Thyroid gland (tissue), 4 donors: ENCODE measurements at places on chromosomes 6 and 20. TPM values are rescaled to one million over a fixed set of nuclear protein-coding genes. Genes with fewer than 3 reads are reported as not detected.

SLC22A1 gene
- 4.8 TPM for total RNA-seq

DEFB124 gene
- total RNA-seq = not detected

GPR6 gene
- total RNA-seq = not detected

SLPI gene
- 32.0 TPM for total RNA-seq

BPIFA1 gene
- not detected for total RNA-seq

NHSL1 gene
- 5.2 TPM for total RNA-seq

PRL gene
- total RNA-seq = not detected

BTNL2 gene
- not detected for total RNA-seq

- DNase-seq = no peak
These were observed 6.4 kb downstream of the CDKAL1 start for GRCh38 chr6:20540683-20541082.

- DNase-seq = peak; percentile 81
These were observed 114.0 kb upstream of the NEDD9 start for GRCh38 chr6:11346516-11346915.

- no peak for DNase-seq
These were observed 13.1 kb upstream of the HLA-G start for GRCh38 chr6:29814379-29815117.

DNA sequence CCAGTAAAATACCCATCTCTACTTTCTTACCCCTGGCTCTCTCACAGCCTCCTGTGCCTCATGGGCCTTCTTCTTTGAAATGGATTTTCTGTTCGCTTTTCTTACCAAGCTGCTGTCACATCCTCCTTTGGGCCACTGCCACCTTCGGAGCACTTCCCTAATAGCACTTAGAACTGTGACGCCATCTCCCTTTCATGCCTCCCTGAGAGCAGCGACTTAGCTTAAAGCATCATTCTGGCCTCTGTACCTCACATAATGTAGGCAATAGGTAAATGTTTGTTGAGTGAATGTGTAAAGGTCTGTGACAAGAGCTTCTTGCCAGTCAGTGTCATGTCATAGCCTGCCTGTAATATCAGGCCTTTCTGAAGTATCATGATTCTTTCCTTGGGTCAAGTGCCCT lies 78.8 kb downstream of the ADGRG6 start:
- no peak for DNase-seq

DNA sequence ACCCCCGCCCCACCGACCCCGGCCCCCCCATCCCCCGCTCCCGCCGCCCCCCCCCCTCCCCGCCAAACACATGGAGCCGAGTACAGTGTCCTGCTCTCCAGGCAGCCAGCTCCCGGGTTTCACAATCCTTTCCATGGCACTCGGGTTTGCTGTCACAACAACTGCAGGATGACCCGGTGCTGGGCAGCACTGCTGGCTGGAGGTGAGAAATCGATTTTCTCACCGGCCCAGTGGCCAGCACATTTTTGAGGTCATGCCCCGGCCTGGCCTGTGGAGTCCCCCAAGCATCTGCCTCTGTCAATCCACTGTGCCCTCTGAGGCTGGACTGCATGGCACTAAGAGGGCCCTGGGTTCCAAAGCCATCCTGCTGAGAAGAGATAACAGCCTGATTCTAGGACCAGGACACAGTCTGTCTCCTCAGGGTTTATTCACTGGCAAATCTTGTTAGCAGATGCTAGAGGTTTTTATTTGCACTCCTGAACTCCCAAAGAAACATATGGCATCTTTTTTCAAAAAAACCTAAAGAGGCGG lies 129.5 kb downstream of the NFATC2 start:
- peak; percentile 90 for DNase-seq

DNA sequence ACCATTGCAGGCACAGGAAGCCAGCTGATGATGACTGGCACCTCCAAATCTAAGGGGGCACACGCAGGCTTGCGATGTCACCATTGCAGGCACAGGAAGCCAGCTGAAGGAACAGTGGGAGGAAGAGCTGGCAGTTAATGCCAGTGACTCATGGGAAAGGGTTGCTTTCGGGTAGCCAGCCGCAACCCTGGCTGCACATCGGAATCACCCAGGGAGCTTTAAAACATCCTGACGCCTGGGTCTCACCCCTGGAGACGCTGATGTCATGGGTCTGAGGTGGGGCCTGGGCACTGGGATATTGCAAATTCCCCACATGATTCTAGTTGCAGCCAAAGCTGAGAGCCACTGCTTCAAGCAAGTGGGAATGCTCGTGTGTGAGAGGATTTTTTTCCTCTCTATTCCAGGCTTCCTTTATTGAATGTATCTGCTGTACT lies 16.1 kb upstream of the CCN6 start:
- DNase-seq = peak; percentile 43

DNA sequence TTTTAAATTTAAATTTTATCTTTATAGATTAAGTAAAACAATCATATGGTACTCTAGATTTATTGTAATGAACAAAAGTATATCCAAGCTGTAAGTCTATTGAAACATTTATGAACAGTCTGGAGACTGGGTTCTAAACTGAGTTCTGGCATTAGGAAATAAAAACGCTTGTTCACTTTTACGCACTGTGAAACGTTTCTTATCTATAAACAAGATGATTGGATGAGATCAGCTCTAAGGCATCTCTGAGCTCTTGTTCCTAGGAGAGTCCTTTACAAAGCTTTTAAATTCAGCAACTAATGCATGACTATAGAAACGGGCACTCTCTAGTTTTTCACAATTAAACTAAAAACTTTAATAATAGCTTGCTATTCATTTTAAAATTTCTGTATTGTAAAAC lies 6.8 kb downstream of the HUS1B start:
- DNase-seq = no peak

DNA sequence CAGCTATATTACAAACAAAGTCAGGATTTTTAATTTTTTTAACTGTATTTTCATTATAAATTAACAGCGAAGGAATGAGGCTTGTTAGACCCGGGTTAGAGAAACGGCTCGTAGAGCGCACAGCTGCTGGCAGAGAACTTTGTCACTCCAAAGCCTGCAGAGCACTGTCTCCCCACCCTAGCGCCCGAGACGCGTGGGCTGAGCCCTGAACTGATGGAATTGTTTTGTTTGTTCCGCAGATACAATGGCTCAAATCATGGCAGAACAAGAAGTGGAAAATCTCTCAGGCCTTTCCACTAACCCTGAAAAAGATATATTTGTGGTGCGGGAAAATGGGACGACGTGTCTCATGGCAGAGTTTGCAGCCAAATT lies 810 bp downstream of the LAMP5 start:
- DNase-seq = no peak

GRCh38 chr6:20688710-20689500 lies 154.6 kb downstream of the CDKAL1 start:
- DNase-seq = no peak

GRCh38 chr6:135525594-135525993 lies 28.1 kb upstream of the AHI1 start:
- DNase-seq = no peak

GRCh38 chr20:17674722-17675518 lies 7.1 kb downstream of the RRBP1 start:
- peak; percentile 27 for DNase-seq

- no peak for DNase-seq
These were observed 64.5 kb upstream of the HIVEP1 start for GRCh38 chr6:11947575-11947974.

- no peak for DNase-seq
These were observed 5.6 kb downstream of the ARID1B start for GRCh38 chr6:156782691-156783320.

DNA sequence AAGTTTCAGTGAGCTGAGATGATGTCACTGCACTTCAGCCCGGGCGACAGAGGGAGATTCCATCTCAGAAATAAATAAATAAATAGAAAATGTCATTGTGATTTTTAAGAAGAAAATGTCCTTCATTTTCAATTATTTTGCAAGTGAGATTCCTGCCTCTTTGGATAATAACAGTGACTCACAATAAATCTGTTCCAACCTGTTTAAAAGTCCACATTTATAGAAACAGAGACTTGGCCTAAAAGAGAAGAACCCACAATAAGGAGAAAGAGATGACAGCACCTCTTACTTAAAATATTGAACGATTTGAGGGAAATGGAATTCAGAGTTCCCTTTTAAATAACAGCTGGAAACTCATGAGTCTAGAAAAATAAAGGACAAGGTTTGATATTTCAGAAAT lies 373.4 kb upstream of the NOX3 start:
- no peak for DNase-seq

DNA sequence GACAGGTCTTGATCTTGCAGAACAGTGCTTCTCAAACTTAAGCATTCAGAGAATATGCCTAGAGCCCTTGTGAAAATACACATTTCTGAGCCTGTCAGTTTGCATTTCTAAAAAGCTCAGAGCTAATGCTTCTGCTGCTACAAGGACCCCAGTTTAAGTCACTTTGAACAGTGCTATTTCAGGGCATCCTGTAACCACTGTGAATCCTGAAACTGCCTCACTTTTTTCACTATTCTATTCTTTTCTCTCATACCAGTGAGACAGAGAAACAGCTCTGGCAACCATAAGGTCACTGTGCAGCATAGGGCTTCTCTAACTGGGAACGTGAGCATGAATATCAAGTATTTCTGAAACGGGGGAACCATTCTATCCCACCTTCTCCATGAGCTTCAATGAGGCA lies 51.2 kb downstream of the LGSN start:
- no peak for DNase-seq

DNA sequence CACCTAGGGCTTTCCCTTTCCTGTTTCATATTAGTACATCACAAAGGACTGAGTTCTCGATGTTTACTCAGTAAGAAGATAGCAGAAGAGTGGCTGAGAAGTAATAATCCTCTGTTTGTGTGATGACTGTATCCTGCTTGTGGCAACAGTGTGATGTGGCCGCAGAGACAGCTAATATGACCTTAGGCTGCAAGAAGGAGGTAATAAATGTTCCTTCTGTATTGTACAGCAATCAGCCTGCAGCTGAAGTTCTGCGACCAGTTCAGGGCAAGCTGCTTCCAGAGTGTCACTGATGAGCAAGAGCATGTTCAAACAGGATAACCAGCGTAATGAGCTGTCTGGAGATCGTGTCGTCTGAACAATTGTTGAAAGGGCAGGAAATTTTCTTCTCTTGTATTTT lies 70.9 kb downstream of the OPN5 start:
- DNase-seq = no peak

DNA sequence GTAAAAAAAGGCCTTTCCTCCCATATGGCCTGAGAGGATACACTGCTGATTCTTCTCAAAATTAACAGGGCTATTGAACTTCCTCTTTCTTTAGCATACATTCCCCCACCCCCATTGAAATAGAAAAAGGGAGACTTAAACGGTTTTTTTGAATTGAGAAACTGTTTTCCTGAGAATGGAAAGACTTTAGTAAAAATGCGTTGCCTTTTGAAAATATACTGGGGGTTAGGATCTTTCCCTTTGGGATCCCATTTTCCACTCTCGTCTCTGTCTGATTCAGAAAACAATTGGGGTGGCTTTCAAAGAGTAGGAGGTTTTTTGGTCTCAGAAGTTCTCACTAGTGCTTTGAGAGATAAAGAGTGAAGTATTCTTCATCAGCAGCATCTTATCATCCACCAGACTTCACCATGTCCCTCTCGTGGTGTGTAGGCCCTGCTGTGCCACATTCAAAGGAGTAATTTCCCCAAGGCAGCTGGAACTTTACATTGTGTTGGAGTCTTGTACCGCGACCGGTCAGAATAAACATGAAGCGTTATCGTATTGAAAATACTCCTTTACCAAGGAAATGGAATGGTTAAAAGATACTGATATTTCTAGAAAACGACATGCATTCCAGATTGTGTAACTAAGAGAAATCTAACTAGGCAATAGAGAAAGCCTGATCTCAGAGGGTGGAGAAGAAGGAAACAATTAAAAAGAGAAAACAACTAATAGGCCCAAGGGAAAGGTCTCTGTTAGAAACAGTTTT lies 10.6 kb downstream of the MYB start:
- DNase-seq = no peak

GRCh38 chr6:28747631-28748157 lies 176.1 kb downstream of the TRIM27 start:
- no peak for DNase-seq

- no peak for DNase-seq
These were observed 13.5 kb upstream of the FRMD1 start for GRCh38 chr6:168092541-168092940.
